NT2/D1 (cell line): ENCODE measurements at places on chromosomes 5 and 9.

GRCh38 chr5:128007939-128008338 lies 75.6 kb upstream of the SLC12A2 start:
- no peak for DNase-seq

DNA sequence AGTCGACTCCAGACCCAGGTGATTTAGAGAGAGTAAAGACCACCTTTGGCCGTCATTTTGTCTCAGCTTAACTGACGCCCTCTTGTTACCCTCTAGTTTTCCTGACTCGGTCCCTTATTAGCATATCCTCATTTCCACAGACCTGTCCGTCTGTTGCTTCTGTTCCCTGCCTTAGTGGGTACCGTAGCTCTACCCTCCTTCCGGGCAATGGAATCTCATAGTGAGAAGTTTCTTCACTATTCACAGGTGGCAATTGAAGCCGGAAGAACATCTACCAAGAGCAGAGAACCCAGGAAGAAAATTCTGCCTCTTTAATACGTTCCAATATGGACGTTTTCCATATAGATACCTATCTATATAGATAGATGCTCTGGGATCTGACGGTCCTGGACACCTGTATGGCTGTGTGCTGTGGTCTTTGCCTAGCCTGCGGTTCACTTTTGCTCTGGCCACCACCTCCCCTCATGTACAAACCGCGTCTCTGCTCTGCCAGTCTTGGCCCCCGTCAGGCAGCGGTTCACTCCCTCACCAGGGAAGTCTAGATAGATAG lies 652 bp upstream of the TMEM161B start:
- DNase-seq = no peak

- no peak for DNase-seq
Measured at GRCh38 chr9:34594177-34594576, 4.7 kb upstream of the CNTFR start.

- no peak for DNase-seq
Measured at GRCh38 chr9:81664638-81665222, 24.6 kb downstream of the TLE1 start.
